Calu3 (cell line): ENCODE measurements at places on chromosomes 12 and 14. TPM values are rescaled to one million over a fixed set of nuclear protein-coding genes. Genes with fewer than 3 reads are reported as not detected.
A peak's percentile ranks its signal among the peaks of the same experiment; 100 is the strongest.

DNA sequence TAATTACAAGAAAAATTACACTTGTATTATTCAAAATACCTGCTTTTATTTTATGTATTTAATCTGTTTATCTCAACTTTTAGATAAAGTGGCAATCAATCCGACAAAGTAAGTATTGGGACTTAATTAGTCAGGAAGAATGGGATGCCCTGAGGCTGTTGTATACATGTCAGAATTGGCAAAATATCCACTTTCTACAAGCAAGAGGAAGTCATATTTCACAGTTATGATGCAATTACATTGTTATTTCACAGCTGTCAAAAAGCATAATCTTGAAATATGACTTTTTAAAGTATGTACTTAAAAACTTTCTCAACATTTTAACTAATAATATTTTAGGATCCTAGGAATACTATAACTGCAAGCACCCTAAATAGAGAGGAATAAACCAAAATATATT, 357.1 kb upstream of the MGAT4C start:
- DNase-seq = no peak

The KIF5A gene
- total RNA-seq = 0.10 TPM in 1 of 2 replicates, not detected in the other

DNA sequence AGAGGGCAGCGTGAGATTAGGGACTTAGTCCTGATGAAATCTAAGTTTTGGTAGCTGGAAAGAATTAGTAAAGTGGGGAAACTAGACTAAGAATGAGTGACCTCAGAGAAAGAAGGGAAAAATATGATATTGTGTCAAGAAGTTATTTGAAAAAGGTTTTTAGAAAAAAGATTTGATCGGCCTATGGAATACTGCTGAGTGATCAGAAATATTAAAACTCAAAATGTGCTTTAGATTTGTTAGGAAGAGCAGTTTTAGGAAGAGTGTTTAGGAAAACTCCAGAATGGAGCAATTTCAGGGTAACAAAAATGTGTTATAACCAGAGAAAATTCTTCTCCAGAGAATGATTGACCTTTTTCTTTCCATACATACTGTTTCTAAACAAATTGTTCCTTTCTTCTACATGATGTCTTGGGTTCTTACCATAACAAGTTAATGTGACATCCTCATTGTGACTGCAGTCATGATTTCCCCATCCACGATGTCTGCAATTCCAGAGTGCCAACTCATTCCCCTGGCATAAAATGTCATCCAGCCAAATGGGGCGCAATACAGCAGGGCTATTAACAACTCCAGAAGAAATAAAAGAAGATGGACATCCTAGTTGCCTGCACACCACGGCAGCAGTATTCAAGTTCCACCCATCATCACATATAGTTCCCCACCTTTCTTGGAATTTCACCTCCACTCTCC, 11.8 kb downstream of the CD163L1 start:
- no peak for DNase-seq

The MMAB gene
- total RNA-seq = 70.2 and 82.8 TPM in 2 replicates

DNA sequence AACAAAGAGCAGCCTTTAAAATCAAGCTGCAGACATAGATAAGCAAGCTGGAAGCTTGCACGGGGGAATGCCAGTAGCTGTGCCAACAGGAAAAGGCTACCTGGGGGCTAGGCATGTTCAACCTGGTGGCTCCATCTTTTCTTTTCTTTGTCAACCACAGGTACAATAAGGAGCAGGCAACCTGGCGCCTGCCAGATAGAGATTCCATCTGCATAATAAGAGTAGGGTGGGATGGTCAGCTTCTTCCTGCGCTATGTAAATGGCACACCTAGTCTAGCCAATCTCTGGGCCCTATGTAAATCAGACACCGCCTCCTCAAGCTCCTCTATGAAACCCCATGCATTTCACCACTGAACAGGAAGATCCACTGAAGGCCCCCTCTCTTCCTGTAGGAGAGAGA, 87.4 kb upstream of the PKP2 start:
- DNase-seq = no peak

GRCh38 chr14:94320243-94320642, 2.9 kb downstream of the SERPINA6 start:
- peak; percentile 21 for DNase-seq

- no peak for DNase-seq
Measured at GRCh38 chr14:32662211-32662610, 276.5 kb upstream of the NPAS3 start.

- peak; percentile 36 for DNase-seq
Measured at GRCh38 chr14:60184146-60184904, 19.1 kb upstream of the DHRS7 start.

The FITM1 gene
- total RNA-seq = 0.47 and 0.98 TPM in 2 replicates
